ENCODE measurements at places on chromosomes 7 and 10.
A peak's percentile ranks its signal among the peaks of the same experiment; 100 is the strongest.

DNA sequence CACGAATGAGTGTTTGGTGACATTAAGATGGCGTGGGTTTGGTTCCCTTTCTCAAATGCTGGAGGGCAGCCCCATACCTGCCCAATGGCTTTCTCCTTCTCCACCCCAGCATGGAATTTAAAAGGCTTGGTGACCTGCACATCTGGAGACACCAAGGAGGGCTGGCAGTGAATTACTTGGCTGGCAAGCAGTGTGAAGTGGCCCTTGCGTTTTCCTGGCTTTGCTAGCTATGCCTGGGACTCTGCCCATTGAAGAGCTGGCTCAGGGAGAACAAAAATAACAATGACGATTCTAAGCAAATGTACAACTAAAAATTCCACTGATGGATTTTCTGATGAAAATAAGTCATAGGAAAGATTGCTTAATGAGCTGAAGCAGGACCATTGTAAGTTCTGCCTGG lies 203.7 kb downstream of the CYP26A1 start:
- no peak for DNase-seq

- no peak for DNase-seq
Measured at GRCh38 chr7:4798706-4799235, 23.3 kb downstream of the AP5Z1 start.

DNA sequence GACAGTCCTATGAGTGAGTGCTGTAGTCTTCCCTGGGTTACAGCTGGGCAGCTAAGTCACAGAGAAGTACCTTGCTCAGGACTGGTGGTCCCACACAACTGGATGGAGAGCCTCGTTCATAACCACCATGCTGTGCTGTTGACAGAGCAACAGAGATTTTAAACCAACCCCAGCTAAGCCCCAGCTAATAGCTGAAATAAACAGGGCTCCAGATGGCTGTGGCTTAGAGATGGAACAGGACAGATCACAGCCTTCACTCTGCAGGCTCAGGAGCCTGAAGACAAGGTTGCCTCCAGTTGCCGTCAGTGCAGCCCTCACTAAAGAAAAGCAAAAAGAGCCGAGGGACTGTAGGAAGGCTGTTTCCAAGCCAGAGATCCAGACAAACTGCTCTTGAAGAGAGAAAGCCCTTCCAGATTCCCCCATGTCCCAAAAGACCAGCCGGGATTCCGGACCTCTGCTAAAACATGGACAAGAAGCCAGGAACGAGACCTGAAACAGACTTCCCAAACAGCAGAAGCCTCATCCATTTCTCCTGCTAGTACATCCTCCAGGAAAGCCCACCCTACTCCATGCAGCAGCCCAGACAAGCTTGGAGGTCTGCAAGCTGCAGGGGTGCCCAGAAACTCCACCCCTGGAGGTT lies 4.2 kb downstream of the HTRA1 start:
- no peak for DNase-seq

GRCh38 chr7:157867685-157868305 lies 531.0 kb downstream of the DNAJB6 start:
- DNase-seq: no peak

DNA sequence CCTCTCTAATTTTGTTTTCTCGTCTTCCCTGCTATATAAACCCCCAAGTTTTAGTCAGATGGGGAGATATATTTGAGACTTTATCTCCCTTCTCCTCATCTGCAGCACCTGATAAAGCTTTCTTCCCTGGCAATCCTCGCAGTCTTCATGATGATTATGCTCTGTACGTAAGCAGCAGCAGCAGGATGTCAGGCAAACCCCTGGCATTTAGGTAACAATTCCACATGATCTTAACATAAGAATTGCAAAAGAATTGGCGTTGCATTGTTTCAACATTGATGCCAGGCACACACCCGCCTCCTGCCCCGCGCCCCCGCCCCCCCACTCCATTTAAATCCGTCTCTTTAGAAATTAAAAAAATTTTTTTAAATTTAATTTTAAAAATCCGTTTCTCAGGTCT lies 6.1 kb downstream of the PKD1L1 start:
- DNase-seq: no peak

DNA sequence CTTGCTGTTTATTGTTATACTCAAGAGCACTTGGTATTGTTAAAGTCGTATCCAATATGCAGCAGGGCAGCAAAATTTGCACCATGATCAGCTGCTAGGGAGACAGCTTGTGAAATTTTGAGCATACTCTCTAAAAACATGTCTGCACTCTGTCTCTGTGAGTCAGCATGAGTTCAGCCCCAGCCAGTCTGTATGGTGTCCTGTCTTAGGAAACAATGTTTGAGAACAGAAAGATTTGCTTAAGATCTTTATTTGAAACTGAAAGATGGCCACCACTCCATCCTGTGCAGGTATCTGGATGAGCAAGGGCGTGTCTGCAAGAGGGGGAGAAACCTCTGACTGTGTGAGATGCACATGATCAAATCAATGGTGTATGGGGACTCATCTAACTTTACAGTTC lies 97.1 kb downstream of the GNAI1 start:
- no peak for DNase-seq

DNA sequence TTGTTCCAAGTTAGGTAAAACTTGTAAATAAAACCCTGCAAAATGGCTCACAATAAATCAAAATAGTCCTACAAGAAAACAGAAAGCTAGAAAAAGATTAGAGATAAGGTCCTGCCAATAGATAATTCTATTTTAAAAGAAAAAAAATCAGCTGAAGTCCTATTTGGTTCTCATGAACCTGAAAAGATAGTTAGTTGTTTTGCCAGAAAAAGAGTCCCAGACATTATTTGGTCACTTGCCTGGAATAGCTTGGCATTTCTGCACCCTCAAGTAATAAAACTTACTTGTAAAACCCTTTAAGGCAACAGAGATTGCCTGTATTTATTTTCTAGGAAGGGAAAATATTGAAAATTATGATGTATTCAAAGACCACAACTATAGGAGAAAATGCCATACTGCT lies 47.7 kb downstream of the LRRN3 start:
- no peak for DNase-seq

- DNase-seq: no peak
Measured at GRCh38 chr7:122485856-122486255, 181.3 kb upstream of the FEZF1 start.

DNA sequence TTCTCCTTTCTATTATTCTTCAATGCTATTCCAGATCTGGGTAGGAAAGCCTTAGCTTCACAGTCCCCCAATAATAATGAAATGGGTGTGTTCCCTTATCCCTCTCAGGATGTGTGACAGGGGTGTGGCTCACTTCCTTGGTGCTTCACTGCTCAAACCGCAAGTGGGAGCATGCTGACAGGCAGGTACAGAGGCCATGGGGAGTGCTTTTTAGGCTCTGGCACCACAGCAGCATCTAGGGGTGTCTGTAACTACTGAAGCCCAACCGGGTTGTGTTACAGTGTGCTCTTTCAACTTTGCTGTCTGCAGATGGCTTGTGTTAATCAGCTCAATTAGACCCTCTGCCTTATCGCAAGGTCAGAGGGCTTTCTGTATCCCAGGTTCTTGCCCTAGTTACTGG lies 79.4 kb upstream of the CYP2C9 start:
- DNase-seq: no peak

DNA sequence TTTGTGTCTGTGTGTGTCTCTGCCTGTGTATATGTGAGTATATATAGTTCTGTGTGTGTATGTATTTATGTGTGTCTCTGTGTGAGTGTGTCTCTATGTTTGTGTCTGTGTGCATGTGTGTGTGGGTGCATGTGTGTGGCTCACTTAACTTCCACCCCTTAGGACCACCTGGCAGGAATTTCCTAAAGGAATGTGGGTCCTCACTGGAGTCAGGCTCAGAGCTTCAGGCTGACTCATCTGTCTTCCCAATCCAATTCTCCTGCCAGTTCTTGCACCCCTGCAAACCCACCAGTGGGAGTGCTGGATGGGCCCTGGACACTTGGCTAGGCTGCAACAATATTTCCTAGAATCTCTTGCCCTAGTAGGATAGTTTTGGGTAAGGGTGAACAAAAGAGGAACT lies 70.2 kb upstream of the GRB10 start:
- DNase-seq: no peak

DNA sequence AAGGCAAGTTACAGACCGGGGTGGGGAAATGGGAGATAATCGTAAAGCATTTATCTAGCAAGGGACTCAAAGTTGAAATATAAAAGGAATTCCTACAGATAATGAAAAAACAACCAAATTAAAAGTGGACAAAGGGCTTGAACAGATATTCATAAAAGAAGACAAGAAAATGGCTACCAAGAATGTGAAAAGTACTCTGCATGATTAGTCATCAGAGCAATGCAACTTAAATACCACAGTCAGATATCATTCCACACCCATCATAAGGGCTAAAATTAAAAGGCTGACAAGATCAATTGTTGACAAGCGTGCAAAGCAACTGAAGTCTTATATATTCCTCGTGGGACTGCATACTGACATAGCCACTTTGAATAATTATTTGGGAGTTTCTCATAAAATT lies 124.6 kb upstream of the RSU1 start:
- DNase-seq: no peak

DNA sequence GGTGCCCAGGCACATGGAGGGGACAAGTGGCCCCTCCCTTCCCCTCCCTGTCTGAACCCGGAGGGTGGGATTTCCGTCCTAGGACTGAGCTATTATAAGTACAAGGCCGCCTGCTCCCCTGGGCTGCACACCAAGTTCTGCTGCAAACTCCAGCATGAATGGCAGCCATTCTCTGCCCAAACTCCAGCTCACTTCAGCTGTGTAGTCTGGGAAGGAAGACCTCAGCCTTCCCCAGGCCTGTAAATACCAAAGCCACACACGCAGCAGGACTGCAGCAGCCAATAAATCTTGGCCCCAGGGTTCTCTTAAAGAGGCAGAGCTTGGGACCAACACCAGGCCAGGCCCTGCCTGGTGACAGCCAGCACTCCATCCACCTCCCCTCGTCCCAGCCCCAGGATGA lies 291.3 kb upstream of the ZMIZ1 start:
- no peak for DNase-seq

DNA sequence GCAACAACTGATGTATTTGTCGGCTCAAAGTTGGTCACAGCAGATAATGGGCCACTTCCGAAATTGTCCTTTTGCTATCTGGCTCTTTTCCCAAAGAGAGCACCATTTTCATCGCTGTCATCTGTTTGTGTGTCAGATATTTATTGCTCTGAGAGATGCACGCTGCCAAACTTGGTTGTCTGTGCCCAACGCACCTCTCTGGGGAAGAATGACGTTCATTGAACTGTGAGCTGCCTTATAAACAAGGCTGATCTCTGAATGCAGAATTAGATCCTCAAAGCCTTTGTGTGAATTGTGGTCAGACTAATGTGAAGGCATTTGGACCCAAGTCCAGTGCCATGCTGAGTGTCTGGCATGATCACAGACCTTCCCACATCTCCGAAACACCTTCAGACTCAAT lies 174.7 kb upstream of the LYZL1 start:
- no peak for DNase-seq

DNA sequence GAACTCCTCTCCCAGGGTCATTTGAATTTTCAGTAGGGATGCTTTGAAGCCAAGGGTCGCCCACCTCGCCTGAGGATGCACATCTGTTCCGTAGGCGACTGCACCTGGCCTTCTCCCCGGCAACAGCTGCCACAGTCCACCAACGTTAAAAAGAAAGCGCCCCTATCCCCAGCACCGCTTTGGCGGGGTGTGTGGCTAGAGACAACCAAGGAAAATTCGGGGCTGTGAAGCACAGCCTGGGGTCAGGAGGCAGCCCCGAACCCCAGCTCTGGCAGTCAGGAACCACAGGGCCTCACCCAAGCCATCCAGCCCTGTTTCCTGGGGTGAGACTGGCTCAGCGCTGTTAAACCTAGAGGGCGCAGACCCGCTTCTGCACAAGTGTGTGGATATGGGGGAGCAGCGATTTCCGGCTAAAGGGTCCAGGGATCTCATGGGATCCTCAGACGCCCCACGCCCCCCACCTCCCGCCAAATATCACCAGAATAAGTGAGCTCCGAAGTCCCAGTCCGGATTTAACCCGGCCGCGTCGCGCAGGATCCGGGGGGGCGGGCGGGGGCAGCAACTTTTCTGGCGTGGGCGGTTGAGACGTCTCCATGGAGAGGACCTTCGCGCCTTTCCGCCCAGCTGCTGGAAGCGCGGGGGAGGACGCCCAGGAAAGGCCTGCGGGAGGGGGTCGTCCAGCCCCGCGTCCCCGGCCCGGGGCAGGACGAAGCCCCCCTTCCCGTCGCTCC lies 822 bp downstream of the ZC3HAV1L start:
- DNase-seq: peak; percentile 89

- no peak for DNase-seq
Measured at GRCh38 chr10:79947083-79947415, 1.9 kb downstream of the SFTPD start.
